ENCODE measurements at places on chromosomes 1 and 21.

DNA sequence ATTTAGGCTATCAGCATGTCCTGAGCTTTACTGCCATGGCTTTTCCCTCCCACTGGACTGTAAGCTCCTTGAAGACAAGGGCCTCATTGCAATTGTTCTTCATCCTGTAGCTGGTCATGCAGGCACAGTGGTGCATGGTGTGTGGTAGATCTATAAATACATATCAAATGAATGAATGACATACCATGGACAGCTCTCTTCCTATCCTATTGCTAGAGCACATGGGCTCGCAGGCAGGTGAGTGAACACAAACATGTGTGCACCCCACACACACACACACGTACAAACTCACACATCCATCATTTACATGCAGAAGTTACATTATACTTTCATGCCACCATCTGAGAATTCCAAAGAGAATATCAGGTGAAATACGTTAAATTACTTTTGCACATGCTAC, 172.9 kb upstream of the RUNX1 start:
- DNase-seq = no peak

- DNase-seq = no peak
These were observed 14.9 kb downstream of the SELL start for GRCh38 chr1:169696273-169697100.

GRCh38 chr1:3876716-3877115, 19.4 kb downstream of the DFFB start:
- DNase-seq = no peak

DNA sequence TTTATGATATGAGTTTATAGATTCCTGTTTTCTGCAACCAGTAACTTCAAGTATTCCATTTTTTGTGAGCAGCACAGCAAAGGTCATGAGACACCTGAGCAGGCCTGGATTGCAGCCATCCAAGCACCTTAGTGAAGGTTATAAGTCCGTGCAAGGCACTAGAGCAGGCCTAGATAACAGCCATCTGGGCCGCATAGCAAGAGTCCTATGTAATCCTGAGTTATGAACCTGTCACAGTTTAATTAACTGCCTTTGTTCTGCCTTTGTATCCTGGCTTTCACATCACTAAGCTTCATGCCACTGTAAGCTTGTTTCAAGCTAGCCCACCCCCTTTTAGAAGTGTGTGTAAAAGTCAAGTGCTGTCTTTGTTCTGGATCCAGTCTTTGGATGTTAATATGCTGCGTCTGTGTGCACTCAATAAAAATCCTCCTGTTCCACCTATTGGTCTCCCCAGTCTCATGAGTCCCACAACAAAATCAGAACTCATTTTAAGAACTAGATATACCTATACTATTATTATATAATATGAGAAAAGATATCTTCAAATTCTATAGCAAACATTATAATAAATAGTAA, 556.2 kb upstream of the CHRM3 start:
- no peak for DNase-seq

- no peak for DNase-seq
These were observed 7.0 kb upstream of the VPS26C start for GRCh38 chr21:37273911-37274690.

DNA sequence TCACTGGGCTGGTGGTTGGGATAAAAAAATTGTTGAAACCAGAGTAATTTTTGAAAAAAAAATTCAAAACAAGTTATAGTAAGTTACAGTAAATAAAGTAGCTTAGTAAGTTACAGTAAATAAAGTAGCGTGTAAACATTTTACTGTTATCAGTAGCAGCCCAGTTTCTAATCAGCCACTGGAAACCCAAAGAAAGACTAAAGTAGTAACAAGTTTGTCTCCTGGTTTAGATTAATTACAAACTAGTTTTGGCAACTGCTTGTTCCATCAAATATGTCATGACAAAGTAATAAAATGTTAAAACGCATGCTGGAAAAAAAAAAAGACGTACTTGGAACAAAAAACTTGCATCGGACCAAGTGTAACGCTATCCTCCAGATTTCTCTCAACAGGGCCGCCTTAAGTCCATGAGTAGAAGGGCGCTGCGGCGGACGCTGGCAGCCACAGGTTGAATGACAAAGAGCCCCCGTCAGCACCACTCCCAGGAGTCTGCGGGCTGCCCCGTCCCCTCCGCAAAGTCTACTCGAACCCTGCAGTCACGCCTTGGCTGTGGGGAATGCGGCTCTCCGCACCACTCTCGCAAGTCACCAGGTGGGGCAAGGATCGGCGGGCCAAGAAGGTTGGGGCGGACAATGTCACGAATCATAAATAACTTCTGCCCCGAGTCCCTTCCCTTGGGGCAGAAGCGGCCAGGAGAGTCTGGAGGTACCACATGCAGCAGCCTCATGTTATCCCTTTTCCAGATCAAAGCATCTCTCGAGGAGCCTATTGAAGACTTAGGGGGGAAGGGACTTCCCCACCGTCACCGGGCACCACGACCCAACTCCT, 837 bp downstream of the SLC16A1 start:
- peak; percentile 43 for DNase-seq

DNA sequence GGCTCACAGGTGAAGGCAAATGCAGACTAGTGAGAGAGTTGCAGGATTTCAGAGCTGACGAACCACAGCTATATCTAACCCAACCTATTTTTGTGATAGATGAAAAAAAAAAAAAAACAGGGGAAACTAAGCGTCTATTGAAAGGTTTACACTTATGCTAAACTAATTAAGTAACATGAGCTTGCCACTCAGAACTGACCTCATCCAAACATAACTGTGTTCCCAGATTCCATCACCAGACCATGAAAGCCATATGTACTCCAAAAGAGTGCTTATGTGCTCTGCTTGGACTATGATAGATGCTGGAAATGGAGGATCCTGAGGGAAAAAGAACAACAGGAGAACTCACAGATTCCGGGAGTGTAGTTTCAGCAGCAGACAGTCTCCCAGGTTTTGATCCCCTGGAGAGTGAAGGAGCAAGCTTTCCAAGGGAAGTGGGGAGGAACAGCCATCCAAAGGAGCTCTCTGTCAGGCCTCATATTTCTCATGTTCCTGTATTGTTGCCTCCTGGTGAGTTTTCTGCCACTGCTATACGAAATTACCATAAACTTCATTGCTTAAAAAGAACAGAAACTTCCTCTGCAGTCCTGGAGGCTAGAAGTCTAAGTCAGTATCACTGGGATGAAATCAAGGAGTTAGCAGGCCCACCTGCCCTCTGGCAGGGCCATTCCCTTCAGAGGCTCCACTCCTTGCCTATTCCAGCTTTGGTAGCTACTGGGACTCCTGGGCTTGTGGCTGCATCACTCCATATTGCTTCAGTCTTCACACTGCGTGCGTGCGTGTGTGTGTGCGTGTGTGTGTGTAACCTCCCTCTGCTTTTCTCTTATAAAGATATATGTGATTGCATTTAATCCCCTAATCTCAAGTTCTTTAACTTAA, 38.1 kb downstream of the NIBAN1 start:
- no peak for DNase-seq

DNA sequence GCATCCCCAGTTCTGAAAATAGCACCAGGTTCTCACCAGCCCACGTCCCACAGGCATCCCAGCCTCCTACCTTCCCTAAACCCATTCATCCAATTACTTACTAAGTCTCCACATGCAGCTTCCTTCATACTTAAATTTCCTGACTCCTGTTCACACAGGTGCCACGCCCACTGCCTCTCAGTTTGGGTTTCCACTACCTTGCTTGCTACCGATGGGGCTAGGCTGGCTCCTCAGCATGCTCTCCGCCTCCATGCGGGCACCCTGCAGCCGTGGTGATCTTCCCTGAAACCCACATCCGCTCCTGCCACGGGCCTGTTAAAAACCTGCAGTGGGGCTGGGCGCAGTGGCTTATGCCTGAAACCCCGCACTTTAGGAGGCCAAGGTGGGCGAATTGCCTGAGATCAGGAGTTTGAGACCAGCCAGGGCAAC, 70.4 kb upstream of the ANGPTL1 start:
- DNase-seq = no peak

All from activated gamma-delta T cell treated with Interleukin-2 at 50 U/mL for 16 hours (primary cell).